Activated CD4-positive, alpha-beta T cell treated with anti-CD3 and anti-CD28 coated beads for 36 hours (primary cell): ENCODE measurements at places on chromosomes 11 and 22.

- DNase-seq = no peak
Observed at GRCh38 chr11:126048197-126048596, 14.5 kb downstream of the CDON start.

DNA sequence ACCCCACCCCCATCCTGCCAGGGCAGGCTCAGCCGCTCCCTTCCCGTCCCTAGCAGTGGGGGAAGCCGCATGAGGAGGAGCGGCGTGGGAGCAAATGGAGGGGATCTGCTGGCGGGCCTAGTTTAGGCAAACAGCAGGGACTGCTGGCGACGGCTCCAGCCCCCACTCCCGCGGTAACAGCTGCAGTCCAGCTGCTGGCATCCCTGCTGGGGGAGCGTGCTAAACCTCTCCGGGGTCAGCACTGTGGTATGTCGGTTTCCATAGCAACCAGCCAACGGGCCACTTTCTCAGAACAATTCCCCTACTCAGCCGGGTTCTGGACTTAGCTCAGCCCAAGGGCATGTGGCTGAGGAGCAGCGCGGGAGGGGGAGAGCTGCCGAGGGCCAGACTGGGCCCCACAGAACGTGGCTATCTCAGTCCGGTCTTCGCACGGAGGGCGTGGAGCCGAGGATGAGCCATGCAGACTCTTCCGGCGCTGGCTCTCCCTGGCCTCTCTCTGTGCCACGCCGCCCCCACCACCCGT lies 98.8 kb downstream of the PKNOX2 start:
- no peak for DNase-seq

- DNase-seq = no peak
Observed at GRCh38 chr11:15989685-15990084, 366.7 kb downstream of the SOX6 start.

- DNase-seq = no peak
Observed at GRCh38 chr11:11306855-11307254, 46.2 kb downstream of the CSNK2A3 start.

DNA sequence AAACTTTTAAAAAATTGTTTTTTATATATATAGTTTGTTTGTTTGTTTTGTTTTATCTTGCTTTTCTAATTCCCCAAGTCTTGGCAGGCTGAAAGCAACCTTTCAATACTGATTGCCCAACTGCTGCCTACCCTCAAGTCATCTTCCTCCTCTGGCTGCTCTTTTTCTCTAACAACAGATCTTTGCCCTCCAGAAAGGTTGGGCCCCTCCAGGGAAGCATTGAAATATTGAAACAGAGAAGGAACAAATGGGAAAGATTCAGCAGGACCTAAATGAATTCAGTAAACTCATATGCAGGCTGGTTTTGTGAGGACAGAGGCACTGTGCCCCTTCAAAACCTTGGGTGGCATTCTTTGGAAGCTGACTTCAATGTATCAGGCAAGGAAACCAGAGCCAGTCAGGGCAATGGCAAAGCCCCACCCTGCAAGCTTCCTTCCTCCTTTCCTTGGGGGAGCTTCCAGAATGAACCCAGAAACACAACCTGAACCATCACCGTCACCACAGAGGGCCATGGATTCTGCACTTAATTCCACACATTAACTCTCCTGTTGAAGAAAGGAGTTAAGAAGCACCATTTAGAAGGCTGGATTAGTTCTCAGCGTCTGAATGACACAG lies 815 bp upstream of the MS4A6A start:
- DNase-seq = no peak

- no peak for DNase-seq
Observed at GRCh38 chr22:50289942-50290630, 17.4 kb downstream of the PLXNB2 start.

DNA sequence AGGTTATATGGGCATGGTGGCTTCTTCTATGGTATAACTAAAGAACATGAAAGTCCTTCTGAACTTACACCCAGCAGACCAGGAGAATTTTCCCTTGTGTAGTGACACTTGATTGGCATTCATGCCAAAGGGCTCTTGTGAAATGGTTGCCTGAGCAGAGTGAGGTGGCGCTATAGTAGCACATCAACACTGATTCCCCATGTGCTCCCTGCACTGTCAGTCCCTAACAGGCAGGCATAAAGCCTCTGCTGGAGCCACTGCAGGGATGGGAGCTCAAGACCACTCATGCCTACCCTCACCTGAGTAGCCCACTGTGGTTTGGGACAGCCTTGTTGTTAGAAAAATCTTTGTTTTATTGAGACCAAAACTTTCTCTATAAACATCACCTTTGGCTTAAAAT lies 92.6 kb upstream of the LIN7C start:
- no peak for DNase-seq
